ENCODE measurements at places on chromosomes 2 and 18. TPM values are rescaled to one million over a fixed set of nuclear protein-coding genes. Genes with fewer than 3 reads are reported as not detected.

- no peak for DNase-seq
Observed at GRCh38 chr18:2911533-2911932, 64.7 kb downstream of the EMILIN2 start.

Gene DNAJC5G
- not detected for total RNA-seq

DNA sequence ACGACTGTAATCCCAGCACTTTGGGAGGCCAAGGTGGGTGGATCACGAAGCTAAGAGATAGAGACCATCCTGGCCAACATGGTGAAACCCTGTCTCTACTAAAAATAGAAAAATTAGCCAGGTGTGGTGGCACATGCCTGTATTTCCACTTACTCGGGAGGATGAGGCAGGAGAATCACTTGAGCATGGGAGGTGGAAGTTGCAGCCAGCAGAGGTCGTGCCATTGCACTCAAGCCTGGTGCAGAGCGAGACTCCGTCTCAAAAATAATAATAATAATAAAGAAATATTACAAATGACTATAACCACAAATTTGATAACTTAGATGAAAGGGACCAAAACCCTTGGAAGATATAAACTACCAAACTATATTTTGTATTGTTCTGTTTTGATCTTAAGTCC lies 226.3 kb upstream of the GULP1 start:
- no peak for DNase-seq

Gene GALNT14
- 14.4 TPM for total RNA-seq

Gene SERPINB13
- not detected for total RNA-seq

DNA sequence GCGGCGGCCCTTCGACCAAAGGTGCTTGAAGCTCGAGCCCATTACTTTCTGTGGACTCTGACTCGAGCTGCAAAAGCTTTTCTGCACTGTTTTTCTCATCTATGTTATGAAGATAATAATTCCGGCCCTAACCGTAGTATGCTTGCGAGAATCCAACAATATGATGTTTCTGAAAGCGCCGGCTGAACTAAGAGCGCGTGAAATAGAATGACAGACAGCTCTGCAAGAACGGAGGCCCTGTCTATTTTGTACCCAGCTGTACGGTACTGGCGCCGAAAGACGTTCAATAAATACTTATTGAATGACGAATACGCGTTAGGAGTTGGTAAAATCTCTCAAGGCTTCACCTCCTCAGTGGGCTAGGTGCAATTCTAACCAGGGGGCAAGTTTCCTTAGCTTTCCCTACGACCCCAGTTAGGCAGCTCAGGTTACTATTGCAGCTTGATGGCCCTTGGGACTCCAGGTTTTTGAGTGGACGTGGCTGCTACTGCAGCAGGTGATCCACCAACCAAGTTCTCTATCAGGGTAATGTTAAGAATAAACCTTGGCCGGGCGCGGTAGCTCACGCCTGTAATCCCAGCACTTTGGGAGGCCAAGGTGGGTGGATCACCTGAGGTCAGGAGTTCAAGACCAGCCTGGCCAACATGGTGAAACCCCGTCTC lies 570 bp downstream of the SCRN3 start:
- DNase-seq, result no peak

Measured in glutamatergic neuron (in vitro differentiated cells).